ENCODE measurements at places on chromosomes 16 and 17.

DNA sequence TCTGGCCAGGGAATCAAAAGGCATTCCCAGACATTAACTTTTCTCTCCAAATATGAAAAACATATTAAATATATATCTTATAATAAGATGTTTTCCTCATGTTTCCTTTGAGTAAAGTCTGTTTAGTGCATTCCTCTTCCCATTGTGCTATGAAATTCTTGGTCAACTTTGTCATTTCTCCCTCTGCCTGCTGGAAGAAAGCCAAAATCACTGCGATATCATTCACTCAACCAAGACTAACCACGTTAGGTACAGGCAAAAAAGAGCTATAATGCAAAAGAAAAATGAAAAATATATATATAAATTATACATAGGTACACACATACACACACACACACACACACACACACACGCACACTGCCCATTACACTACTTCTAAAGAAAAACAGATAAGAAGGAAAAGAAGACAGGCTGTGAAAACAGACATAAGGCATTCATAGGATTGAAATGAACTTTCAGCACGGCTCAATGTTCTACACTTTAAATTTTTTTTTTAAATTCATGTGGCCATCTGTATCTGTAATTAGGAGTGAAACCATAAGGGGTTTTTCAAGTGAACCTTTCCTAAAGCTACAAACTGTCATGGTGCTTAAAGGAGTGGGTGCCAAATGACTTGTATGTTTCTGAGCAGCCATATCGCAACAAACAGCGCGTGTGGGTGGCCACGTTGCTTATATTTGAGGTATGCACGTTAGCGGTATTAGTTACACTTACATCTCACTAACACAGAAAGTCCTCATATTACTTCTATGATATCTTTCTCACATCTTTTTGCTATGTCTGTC, 71.6 kb upstream of the PSMD7 start:
- no peak for DNase-seq

DNA sequence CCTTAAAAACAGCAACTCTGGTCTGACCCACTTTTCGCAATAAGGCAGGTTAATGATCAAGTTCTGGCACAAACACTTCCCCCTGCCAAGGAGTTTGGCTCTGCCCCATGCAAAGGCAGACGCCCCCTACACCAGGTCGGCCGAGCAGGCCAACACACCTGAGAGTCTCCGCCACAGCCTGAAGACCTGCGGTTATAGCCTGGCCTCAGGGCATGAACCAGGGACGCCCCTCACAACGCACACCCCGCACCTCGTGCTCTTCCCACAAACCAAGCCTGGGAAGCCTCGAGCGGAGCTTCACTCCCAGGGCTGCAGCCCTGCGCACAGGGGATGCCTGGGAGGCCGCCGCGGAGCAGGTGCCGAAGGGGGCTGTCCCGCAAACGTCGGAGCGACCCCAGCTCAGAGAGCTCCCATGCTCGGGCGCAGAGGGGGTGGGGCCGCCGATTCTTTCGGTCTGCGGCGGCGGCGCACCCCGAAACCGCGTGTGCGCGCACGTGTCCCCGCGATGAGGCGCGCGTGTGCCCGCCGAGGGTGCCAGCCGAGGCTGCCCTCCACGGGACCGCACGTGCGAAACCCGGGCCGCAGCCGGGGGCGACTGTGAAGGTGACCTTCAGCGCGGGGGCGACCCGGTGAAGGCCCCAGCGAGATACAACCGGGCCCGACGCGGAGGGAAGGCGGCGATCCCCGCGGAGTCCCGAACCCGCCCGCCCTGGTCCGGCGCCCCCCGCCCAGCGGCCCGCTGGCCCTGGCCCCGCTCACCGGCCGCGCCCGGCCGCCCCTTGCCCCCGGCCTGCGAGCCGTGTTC, 559 bp downstream of the CLUH start:
- DNase-seq, result no peak

- DNase-seq, result no peak
Measured at GRCh38 chr17:15023589-15024336, 241.4 kb downstream of the PMP22 start.

- DNase-seq, result no peak
Measured at GRCh38 chr16:27303256-27304100, 10.3 kb upstream of the IL4R start.

GRCh38 chr17:50064253-50065001, 8.5 kb downstream of the ITGA3 start:
- DNase-seq, result no peak

GRCh38 chr16:22810226-22810625, 3.7 kb upstream of the HS3ST2 start:
- no peak for DNase-seq

- DNase-seq, result no peak
Measured at GRCh38 chr16:26360867-26361266, 669.1 kb downstream of the HS3ST4 start.

DNA sequence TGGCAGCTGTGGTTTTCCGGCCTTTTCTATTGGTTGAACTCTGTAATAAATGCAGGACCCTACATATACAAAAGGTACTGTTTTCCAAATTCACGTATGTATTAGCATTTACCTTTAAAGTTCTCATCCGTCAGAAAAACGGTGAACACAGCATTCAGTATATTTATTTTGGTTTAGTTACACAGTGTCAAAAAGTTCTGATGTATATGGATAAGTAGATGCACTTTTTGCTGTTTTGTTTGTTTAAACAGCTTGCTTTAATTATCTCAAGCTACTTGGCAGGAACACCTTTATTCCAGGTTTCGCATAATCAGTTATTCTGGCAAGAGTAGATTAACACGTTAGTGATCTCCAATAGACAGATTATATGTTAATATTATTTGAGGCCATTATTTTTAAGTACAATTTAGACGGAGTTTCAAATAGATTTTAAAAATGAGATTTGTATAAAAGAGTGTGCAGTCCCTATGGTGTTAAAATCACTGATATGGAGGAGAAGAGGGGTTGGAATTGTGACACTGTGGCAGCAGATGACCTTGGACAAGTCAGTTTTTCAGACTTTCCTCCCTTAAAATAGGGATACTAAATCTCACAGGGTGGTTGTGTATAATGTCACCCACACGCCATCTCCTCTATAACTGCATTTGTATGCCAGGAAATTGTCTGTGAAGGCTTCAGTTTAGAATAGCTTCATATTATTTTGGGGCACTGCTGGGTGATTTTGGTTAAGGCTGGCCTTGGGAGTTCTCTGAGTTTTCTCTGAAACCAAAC, 2.1 kb downstream of the HERPUD1 start:
- DNase-seq, result no peak

- DNase-seq, result peak; percentile 38
Measured at GRCh38 chr16:67235816-67236562, 9.1 kb downstream of the TMEM208 start.
